ENCODE measurements at places on chromosomes 2 and 18.

- no peak for DNase-seq
Measured at GRCh38 chr2:85276571-85277118, 51.1 kb downstream of the TGOLN2 start.

DNA sequence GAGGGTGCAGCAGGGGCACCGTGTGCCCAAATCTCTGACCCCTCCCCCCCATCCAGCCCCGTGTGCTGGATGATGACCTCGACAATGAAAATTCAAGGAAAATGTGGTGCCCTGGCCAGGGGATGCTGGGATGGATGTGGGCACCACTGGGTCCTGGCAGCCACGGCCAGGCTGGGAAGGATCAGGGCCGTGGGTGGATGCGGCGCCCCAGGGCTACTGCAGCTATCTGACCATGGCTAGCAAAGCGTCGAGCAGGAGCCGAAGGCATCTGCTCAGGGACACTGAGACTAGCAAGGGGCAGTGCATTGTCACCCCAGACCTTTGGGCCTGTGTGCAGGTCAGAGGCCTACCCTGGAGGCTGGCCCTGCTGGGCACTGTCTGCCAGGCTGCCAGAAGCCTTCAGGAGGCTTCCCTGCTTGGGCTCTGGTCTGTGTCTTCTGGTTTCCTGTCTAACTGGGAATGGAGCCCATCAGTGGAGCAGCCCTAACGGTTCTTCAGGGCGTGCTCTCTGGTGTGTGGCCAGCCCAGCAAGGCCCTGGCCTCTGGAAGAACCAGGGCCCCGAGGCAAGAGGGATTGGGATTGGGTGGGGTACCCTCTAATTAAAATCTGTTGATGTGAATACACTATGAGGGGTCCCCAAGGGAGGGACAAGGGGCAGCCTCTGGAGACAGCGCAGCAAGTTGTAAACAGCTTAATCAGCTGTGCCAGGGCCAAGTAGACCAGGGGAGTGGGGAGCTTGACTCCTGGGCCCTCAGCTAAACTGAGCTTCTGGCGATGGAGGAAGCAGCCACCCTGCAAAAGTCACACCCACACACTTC lies 98.0 kb downstream of the STPG4 start:
- DNase-seq: no peak

DNA sequence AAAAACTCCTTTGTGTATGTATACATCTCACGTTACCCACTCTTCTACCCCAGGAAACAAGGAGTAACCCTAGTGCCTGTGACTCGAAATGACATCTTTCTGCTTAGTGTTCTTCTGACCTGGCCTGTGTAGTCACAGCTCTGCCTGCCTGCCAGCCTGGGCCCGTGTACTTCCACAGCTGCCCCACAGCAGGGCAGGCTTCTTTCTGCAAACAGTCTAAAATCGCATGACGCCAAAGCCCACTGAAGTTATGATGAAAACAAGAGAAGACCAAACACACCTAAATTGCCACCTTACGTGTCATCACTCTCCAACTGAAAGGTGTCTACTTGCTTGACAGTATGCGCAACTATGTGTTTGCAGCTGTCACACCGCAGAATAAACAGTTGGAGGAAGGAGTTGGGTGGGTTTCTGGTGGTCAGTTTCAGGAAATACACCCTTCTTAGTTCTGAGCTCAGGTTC lies 1.5 kb downstream of the GAREM1 start:
- DNase-seq: no peak

DNA sequence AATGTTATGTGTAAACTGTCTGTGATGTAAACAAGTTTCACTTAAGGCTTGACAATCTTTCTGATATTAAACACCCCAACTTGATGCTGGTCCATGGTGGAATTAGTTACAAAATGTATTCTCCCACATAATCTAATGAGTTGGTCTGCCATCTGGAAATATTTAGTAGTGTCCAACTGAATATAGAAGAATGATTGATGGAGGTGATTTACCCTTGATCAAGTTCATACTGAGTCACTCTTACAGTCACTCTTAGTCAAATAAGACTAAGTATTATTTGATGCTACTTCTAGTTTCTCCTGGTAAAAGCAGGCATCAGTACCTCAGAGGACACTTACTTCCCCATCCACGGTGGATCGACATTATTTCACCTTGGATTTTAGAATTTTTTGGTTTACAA lies 198.1 kb downstream of the SATB2 start:
- DNase-seq: no peak

DNA sequence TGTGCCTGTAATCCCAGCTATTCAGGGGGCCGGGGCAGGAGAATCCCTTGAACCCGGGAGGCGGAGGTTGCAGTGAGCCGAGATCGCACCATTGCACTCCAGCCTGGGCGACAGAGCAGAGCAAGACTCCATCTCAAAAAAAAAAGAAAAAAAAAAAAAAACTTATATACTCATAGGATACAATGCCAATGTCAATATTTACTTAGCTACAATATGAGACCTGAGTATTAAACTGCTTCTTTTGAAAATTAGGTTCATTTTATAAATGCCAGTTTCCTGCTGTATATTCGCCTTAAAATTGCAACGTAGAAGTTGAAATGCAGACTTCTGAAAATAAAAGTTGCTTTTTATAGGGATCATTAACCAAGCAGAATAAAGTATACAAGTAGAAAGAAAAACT lies 2.3 kb downstream of the SLC35F5 start:
- DNase-seq: no peak

- no peak for DNase-seq
Measured at GRCh38 chr18:26650310-26651268, 102.2 kb upstream of the KCTD1 start.

DNA sequence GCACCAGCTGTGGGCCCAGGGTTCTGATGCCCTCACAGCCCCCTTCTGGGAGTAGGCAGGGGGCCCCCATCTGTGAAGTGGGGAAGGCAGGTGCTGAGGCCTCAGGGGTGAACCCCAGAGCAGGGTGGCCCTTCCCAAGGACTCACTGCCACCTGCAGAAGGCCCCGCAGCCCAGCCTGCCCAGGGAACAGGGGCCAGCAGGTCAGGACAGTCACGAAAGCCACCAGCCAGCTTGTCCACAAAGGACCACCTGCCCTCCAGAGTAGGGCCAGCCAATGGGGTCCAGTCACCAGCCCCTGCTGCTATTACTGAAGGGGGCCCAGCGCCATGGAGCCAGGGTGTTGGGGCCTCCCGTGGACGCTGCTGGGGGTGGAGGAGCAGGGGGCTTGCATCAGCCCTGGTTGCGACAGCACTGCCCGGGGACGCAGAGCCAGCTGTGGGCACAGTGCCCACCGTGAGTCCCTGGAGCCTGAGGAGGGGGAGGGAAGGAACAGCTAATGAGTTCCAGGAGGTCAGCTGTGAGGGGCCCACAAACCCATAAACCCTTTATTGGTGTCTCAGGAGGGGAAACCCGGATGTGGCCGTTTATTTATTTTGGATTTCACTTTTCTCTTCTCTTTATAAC lies 11.5 kb upstream of the SNED1 start:
- DNase-seq: no peak

DNA sequence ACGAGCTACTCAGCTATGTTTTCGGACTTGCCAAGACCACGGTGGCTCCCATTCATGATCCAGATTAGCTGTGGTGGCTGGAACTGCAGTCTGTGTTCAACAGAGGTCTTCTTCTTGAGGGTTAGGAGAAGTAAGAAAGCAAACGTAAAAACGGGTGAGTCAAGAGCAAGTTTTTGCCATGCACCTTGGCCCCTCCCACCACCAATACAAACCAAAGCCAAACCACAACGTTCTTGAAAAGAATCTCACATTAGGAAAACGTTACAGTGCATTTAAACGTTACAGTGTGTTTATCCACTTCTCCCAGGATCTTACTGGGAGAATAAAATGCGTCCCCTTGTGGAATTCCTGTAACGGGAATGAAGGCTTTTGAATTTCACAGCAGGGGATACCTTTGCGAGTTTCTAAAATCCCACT lies 725 bp downstream of the FBXO48 start:
- no peak for DNase-seq

- no peak for DNase-seq
Measured at GRCh38 chr2:42725657-42726056, 38.3 kb downstream of the OXER1 start.

DNA sequence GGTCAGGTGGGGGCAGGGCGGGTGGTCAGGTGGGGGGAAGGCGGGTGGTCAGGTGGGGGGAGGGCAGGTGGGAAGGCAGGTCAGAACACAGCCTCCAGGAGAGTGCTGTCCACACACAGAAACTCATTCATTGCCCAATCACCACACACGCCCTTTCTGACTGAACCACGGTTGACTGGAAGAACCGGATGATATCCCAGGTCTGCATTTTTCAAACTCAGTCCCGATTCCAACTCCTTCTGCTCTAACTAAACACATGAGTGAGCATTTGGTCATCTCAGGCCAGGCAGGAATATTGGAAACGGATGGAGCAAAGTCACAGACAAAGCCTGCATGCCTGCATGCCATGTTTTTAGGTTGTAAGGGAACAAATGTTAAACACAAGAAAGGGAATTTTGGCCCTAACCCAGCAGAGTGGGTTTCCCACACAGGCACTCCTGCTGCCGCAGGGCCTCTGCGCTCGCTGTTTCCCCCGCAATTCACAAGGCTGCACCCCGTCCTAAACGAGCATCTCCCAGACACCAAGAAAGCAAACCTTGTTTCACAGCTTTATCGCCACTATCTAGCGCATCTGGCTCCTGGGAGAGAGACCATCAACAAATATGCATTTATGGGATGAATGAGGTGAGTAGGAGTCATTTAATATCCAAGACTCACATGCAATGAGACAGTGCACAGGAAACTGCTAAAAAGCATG lies 100.1 kb downstream of the ZNF516 start:
- no peak for DNase-seq

DNA sequence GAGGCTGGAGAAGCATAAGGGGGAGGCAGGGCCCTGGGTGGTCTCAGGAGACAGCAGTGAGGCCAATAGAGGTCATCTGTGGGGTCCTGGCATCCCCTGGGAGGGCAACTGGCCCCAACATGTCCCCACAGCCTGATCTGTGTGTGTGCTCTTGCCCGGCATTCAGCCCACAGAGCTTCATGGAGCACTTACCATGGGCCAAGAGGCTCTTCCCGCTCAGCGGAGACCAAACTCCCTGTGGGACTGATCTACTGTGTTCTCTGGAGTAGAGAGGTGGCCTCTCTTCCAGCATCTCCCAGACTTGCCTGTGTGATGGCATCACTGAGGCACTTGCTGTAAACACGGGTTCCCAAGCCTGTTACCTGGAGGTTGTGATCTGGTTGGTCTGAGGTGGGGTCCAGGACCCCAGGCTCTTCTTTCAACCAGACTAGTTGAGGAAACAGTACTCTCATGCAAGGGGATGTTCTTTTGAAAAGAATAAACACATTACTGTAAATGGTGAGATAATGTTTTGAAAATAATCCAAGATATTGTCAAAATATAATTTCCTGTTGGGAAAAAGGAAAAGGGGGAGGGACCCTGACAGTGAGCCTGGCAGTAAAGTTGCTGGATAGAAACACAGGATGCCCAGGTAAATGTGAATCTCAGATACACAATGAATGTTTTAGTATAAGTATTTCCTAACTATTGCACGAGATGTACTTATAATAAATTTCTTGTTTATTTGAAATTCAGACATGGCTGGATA lies 67.6 kb downstream of the SOWAHC start:
- no peak for DNase-seq

- DNase-seq: no peak
Measured at GRCh38 chr2:138495384-138495783, 6.2 kb upstream of the SPOPL start.

DNA sequence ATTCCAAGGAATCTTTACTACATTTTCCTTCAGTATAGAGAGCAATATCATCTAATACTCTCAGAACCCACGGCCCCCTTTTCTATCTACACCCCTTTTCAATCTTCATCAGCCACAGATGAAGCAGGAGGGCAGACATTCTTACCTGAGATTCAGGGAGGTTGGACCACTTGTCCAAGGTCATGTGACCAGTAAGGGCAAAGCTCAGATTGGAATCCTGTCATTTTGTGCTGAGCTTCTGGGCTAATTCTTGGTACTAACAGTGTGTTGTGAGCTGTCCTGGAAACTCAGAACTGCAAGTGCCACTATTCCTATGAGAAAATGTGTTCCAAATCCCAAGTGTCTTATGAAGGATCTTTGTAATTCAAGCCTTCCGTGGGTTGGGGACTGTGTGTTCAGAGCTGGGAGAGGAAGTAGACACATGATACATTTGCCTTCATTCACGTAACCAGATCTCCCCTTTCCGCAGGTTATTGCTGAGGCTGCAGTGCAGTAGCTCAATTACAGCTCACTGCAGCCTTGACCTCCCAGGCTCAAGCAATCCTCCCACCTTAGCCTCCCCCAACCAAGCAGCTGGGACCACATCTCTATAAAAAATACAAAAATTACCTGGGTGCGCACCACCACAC lies 3.3 kb downstream of the CHRNA1 start:
- DNase-seq: no peak

GRCh38 chr2:68100189-68100588 lies 37.4 kb upstream of the C1D start:
- no peak for DNase-seq

- no peak for DNase-seq
Measured at GRCh38 chr2:162623888-162624287, 214.7 kb downstream of the KCNH7 start.

DNA sequence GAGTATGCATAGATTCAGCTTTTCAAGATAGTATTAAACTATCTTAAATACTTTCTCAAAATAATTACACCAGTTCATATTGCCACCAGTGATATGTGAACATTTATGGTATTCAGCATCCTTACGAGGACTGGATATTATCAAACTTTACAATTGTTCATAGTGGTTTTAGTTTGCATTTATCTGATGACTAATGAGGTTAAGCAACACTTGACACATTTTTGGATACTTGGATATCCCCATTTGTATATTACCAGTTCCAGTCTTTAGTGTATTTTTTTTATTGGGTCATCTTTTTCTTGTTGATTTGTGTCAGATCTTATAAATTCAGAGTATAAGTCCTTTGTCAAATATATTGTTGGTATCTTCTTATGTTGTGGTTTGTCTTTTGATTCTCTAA lies 128.4 kb downstream of the ASXL3 start:
- DNase-seq: no peak

- no peak for DNase-seq
Measured at GRCh38 chr2:98839292-98839691, 96.7 kb downstream of the CRACDL start.

DNA sequence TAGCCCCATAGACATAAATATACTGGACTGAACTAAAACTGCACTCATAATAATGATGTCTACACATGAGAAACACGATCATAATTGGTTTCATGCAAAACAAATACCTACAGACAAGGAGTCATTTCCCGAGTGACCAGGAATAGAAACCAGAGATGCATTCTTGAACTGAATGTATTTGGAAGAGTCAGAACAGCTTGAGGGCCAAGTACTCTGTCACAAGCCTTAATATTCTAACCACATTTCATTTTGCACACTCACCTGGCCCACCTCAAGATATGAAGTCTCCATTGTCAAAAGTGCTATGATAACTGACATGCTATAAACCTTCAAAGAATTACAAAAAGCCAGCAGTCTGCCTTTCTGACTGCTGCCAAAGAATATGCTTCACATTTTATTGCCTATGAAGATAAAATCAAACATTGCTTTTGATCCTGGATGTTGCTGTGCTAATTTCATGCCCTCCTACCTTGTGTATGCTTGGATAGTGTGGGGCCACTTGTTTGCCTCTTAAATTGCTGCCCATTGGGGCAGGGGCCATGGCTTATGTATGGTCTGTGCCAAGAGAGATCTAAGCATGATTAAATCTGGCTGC lies 18.9 kb upstream of the ASAP2 start:
- no peak for DNase-seq

All from NCI-H187 (cell line).